ENCODE measurements at places on chromosomes 3 and 15.

GRCh38 chr3:171883257-171883892 lies 40.2 kb downstream of the TMEM212 start:
- no peak for DNase-seq

- DNase-seq, result no peak
Measured at GRCh38 chr15:75867449-75867848, 24.2 kb downstream of the UBE2Q2 start.

GRCh38 chr3:14096742-14097141 lies 27.9 kb downstream of the CHCHD4 start:
- DNase-seq, result no peak

DNA sequence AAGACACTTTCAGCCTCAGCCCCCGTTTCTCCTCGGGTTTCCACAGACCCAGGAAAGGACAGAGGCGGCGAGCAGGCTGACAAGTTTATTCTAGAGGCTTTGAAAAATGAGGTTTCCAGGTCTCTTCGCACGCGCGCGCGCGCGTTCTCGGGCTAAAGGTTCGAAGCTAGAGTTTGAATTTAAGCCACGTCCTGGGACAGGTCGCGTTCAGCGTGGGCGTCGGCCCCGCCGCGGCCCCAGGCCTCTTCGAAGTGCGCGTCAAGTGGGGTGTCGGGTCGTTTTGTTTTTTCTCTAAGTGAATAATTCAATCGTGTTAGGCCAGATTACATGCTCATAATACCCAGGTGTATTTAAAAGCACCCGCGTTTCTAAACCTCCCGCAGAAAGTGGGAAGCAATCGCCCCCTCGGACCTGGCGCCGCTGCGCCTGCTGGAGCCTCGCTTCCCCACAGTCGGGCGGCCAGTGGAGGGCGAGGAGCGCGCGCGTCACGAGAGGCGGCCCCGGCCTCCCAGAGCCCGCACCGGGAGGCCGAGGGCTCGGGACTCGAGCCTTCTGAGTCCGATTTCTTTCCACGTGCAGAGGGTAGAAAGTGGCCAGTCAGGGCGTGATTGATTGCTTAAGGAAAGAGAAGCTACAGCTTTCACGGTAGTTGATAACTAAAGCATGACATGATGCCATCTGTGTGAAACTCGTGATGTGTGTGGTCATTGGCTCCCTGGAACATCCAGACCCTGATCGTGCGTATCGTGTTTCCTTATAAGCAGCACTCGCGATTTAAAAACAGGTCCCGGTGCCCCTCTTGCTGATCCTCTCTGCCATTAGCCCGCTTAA lies 15.8 kb upstream of the SOX2 start:
- DNase-seq, result no peak

DNA sequence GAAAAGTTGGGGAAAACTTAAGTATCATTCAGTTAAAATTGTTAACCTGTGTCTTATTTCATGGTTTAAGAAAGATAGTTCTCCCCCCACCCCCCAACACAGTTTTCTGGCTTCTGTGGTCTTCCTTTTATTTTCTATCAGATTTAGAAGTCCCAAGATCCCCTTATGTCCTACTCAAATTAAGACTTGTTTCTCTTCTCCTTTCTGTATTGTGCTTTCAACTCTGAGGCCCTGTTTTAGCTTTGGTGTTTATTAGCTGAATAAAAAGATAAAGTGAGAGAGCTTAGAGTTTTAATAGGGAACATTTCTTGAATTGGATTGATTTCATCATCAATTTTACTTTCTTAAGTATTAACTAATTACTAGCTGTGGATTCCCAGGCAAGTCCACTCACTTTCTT lies 62.6 kb downstream of the AKAP13 start:
- DNase-seq, result no peak

Data from natural killer cell treated with Interleukin-12 subunit alpha and Interleukin-12 subunit beta and Interleukin-15 and Interleukin-18, amount 100 ng/mL, for 72 hours (primary cell).